ENCODE measurements at places on chromosomes 1 and 21. TPM values are rescaled to one million over a fixed set of nuclear protein-coding genes. Genes with fewer than 3 reads are reported as not detected.

PLA2G2F gene
- total RNA-seq, result not detected

A3GALT2 gene
- not detected for total RNA-seq

CBR3 gene
- 4.1 TPM for total RNA-seq

BGLAP gene
- 2.4 TPM for total RNA-seq

AKNAD1 gene
- 0.67 TPM for total RNA-seq

OR10J1 gene
- not detected for total RNA-seq

AK5 gene
- total RNA-seq, result not detected

TMEM200B gene
- total RNA-seq, result 8.7 TPM

THBS3 gene
- total RNA-seq, result 24.9 TPM

FMO1 gene
- total RNA-seq, result 1.3 TPM

NTMT2 gene
- total RNA-seq, result not detected

DUSP23 gene
- total RNA-seq, result 71.1 TPM

NBPF6 gene
- not detected for total RNA-seq

RGS8 gene
- not detected for total RNA-seq

NUP210L gene
- 2.1 TPM for total RNA-seq

NLRP3 gene
- total RNA-seq, result 4.9 TPM

KRTAP21-2 gene
- not detected for total RNA-seq

SLAMF6 gene
- 4.4 TPM for total RNA-seq
